EH (cell line): ENCODE measurements at places on chromosomes 2 and 18.

- peak; percentile 73 for DNase-seq
These were observed 35.1 kb upstream of the MAPRE2 start for GRCh38 chr18:35005963-35006577.

DNA sequence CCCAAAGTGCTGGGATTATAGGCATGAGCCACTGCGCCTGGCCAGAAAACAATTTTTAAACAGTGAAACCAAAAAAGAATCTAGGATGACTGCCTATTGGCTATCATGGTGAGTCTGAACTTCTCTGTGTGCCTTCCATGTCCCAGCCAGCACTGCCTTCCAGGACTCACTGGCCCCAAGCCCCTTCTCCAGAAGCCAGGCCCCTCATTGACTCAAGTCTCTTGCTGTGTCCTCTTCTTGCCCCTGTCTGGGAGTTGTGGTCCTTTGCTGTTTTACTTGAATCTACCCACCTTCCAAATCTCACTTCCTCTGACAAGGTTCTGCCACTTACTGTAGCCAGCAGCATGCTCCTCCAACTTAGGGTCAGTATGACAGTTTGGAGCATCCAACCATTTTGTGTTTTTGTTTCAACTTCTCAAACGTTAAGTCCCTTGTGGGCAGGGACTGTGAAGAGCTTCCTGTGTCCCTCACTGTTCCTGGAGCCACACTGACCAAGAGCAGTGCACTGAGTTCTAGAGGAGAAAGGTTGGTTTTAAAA lies 41.7 kb downstream of the ST3GAL5 start:
- DNase-seq = no peak

DNA sequence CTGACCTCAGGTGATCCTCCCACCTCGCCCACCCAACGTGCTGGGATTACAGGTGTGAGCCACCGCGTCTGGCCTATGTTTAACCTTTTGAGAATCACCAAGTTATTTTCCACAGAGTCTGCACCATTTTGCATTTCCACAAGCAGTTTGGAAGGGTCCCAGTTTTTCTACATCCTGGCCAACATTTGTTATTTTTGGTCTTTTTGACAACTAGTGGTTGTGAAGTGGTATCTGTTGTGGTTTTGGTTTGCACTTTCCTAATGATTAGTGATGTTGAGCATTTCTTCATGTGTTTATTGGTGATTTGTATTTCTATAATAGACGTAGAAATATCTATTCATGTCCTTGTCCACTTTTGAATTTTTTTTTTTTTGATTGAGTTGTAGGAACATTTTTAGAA lies 67.9 kb downstream of the BIRC6 start:
- no peak for DNase-seq

DNA sequence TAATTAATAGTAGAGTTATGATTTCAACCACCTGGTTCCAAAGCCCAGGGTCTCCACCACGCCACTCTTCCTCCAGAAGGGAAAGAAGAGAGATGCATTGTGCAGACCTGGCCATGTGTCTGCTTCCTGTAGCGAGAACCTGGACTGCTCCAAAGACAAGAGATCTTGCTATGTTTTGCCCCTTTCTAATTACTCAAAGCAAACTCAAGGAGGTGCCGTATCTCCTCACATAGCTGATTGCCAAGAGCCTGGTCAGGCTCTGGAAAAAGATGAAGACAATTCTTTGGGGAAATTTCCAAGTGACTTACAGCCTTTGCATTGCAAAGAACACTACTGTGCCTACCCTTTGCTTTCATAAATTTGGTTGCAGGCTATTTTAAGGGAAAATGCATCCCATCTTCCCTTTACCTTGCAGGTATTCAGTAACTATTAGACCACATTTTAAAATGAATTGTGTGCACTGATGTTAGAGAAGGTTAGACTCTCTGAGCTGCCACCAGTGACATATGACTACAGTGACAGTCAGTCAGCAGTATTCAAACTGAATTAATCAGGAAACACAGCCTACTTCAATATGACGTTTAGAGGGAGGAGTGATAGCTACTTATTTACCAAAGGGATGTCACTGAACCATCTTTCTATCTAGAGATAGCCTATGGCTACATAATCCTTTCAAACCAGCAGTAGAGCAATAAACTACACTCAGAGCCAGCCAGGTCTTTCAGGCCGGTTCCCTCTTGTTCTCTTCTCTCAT lies 842.1 kb upstream of the FANCL start:
- no peak for DNase-seq

- peak; percentile 83 for DNase-seq
These were observed 85.3 kb downstream of the SPP2 start for GRCh38 chr2:234135750-234136221.

DNA sequence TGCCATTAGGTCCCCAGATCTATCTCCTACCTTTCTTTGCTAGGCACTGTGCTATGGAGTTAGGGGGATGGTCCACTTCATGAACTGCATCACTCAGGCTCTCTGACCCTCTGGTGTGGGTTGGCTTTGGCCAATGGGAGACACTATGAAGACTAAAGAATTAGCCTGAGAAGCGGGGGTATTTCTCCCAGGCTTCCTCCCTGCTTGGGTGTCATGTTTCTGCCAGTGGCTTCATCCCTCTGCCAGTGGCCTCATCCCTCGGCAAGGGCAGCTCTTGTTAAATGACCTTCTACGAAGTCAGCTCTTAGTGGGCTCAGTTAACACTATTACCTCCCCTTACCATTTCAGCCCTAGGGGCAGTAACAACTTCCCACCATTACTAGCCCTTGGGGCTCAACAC lies 41.9 kb upstream of the EPB41L3 start:
- DNase-seq = no peak

DNA sequence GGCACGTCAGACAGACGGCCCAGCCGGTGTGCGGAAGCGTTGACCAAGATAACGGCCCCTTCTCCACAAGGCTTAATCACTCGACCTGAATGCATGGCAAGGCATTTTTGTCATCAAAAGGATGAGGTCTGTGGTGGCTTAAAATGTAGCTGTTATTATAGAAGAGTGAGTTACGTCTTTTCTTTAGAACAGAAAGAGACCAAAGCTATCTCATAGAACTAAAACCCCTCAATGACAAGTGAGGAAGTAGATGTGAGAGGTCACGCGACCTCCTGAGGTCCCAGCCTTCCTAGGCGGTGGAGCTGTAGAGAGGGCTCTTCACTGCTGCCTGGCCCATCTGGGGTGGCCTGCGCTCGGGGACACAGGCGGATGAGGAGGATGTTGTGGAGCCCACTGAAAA lies 75.7 kb downstream of the LDLRAD4 start:
- DNase-seq = no peak

DNA sequence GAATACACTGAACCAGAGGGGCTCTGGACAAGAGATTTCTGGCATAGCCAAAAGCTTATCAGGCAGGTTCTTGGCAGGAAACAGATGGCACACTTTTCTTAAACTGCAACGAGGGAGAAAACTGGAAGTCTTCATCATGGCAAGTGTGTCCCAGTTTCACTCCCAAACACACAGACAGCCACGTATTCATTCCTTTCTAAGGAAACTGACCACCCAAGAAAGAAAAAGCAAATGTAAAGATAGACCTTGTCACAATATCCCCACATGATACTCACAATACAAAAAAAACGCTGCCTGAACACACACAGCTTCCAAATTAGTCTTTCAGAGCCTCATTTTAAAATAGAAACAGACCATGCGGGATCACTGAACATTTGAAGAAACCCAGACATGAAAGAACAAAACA lies 40.6 kb upstream of the RTTN start:
- DNase-seq = no peak
